Kidney epithelial cell (primary cell): ENCODE measurements at places on chromosomes 11 and 22.

- no peak for DNase-seq
Observed at GRCh38 chr11:64396079-64396591, 37.2 kb downstream of the RPS6KA4 start.

DNA sequence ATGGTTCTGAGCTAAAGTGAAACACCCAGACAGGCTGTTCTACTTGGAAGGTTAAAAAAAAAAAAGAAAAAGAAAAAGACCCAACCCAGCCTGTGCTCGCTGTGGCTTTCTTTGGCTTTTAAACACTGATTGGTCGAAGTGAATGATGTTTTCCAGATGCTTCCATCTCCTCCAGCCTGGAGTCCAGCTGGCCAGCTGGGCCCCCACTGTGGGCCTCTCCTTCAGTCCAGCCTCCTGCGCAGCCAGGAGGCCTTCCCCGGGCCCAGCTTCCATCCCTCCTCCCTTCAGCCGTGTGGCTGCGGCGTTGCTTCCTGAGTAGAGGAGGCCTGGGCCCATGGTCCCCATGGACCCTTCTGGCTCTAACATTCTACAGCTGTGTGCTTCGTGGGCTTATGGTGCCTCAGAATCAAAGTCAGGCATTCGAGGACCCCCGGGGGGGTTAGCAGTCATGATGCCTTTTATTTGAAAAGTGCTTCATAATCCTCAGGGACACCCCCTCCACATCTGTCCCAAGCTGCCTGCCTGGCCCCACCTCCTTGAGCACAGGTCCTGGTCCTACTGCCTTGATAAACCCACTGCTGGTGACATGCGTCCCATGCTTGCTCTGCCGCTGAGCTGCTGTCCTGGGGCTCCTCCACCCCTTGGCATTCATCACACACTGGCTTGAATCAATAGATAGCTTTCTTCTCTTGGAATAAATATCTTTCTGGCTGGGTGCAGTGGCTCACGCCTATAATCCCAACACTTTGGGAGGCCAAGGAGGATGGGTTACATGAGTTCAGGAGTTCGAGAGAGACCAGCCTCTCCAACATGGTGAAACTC lies 42.2 kb upstream of the FBLN1 start:
- DNase-seq: no peak

- DNase-seq: no peak
Observed at GRCh38 chr22:36874736-36875135, 13.9 kb downstream of the NCF4 start.

GRCh38 chr11:119860561-119861094 lies 131.6 kb upstream of the NECTIN1 start:
- DNase-seq: no peak

GRCh38 chr11:69296890-69297786 lies 3.2 kb downstream of the MYEOV start:
- peak; percentile 96 for DNase-seq

- no peak for DNase-seq
Observed at GRCh38 chr11:113134626-113135025, 173.4 kb downstream of the NCAM1 start.

- DNase-seq: peak; percentile 70
Observed at GRCh38 chr11:43868852-43869567, 11.6 kb upstream of the ALKBH3 start.

DNA sequence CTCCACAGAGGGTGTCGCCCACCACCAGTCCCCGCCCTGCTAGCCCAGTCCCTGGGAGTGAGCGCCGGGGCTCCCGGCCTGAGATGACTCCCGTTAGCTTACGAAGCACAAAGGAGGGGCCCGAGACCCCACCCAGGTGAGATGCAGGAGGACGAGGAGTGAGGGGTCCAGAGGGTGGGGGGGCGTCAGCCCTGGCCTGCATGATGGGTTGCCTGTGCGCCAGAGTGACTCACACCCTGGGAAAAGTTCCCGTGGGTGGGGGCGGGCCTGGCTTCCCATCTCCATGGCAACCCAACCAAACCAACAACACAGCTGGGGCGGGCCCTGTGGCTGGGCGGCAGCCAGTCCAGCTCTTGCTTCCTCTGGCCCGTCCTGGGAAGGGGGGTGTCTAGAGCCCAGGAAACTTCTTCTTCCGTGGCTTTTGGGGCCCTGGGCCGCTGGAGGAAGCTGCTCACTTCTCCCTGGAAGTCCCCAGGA lies 4.5 kb downstream of the GAS2L1 start:
- peak; percentile 83 for DNase-seq
